Fibroblast of gingiva (primary cell): ENCODE measurements at places on chromosomes 2 and 18.
A peak's percentile ranks its signal among the peaks of the same experiment; 100 is the strongest.

DNA sequence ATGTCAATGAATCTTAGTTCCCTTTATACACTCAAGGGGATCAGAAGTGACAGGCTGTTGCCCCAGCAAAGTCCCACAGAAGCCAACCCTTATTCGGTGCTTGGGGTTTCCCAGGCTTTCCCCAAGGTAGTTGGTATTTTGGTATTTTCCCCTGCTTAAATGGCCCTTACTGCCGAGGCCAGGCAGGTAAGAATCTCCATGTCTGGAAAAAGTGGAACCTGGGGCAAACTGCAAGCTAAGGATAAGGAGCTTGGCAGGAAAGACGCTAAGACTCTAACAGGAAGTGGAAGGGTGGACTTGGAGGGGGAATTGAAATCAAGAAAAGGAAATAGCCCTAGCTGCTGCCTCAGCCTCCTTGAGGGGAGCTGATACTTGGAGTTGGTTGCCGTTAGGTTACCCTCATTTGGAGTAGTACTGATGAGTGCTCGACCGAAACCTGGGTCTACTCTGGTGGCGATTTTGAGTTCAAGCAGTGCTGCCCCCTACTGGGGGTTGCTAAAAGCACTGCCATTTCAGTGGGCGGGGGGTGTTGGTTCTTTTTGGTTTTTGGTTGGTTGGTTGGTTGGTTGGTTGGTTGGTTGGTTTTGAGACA, 3.3 kb upstream of the GPBAR1 start:
- no peak for DNase-seq

DNA sequence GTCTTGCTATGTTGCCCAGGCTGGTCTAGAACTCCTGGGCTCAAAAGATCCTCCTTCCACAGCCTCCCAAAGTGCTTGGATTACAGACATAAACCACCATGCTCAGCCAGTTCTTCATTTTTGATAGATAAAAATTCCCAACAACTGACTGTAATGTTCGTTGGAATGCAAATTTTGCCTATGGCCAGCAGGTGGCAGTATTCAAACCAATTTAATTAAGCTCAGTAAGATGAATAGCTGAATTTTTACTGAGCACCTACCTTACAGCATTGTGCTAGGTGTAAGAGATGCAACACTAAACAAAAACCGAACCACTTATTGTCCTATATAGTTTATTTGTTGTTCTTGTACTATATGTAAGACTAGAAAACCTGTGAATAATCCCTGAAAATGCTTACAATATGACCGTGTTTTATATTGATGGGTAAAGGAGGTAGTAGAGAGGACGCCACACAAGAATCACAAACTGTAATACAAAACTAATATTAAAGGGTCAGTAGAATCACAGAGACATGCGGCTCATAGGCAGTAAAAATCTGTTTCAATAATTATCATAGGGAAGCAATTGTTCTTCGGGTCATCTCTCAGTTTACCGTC, 8.2 kb upstream of the TMEM182 start:
- DNase-seq, result peak; percentile 43

DNA sequence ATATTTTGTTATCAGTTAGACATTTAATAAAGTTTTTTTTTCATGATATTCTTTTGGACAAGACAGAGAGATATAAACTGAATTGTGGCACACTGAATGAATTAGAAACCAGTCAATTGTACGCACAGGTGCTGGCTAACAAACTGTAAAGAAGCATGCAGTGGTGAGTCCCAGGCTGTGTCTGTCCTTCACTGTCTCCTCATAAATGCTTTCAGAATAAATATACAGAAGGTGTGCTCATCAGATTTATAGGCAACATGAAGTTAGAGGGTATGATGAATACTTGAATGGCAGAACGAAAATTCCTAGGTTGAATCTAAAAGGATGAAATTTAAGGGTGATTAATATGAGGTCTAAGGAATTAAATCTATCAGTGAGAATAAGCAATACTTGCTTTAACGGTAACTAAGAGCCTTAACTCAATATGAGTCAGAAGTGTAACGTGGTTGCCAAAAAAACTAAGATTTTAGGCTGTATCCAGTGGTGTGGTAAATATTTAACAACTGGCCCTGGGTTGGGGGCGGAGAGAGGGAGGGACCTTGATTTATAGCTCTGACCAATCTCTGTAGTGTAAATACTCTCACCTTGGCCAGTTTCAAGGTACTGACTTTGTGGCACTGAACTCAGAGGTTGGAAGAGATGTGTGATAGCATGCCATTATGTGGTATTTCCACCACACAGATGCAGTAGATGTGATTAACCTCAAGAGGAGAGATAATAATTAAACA, 41.9 kb upstream of the AAK1 start:
- DNase-seq, result no peak

- DNase-seq, result peak; percentile 4
Measured at GRCh38 chr2:219947575-219947974, 320.1 kb downstream of the SLC4A3 start.

- DNase-seq, result no peak
Measured at GRCh38 chr2:148616662-148617061, 27.9 kb upstream of the EPC2 start.

- no peak for DNase-seq
Measured at GRCh38 chr2:64853306-64853705, 135.9 kb upstream of the SLC1A4 start.

DNA sequence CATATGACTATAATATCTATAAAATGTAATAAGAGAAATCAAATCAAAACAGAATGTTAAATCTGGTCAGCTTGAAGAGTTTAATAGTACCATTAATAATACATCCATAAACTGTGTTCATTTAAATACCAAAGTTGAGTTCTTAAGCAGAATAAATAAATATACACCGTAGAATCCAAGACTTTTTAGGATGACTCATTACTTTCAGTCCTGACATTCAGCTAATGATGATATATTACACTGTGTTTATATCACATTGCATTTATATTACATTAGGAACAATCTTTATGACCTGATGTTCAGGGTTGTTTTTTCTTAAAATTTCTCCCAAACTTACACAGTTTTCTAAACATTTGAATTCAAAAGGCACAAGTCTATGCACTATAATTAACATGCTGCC, 331.3 kb downstream of the SS18 start:
- peak; percentile 46 for DNase-seq

DNA sequence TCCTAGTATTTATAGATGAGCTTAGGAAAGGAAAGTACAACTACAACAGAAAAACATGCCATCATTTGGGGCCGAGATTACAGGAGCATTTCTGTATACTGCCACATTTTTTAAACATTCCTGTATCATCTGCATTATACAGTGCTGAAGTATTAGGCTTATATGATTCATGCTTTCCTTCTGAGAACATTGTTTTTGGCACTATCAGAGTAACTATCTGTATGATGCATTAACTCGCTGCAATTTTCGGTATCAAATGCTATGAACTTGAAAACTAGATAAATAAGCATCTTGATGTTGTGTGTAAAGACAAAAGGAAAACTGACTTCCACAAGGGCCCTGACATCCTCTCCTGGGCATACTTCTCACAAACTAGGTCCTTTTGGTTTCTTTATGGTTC, 102.0 kb downstream of the RIT2 start:
- no peak for DNase-seq

GRCh38 chr2:217698691-217699090, 304.1 kb downstream of the TNS1 start:
- DNase-seq, result no peak

DNA sequence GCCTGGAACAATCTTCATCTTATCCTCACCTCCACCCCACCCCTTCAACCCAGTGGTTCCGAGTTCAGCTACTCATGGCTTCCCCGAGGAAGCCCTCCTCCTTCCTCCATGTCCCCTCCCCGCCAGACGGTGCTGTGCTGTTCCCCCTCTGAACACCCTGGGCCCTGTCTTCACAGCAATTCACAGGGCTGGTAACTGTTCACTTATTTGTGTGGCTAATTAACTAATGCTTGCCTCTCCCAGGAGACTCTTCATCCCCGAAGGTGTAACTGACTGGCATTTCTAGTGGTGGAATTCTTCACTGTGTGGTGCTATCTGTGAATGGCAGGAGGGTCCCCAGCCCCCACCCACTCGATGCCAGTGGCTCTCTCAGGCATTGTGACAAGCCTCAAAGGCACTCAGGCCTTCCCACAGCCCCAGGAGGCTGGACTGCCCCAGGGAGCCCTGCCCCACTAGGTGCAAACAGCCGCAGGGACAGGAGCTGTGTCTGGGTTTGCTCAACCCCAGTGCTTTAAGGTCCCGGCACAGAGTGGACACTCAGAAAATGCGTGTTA, 133.7 kb upstream of the ID2 start:
- no peak for DNase-seq

DNA sequence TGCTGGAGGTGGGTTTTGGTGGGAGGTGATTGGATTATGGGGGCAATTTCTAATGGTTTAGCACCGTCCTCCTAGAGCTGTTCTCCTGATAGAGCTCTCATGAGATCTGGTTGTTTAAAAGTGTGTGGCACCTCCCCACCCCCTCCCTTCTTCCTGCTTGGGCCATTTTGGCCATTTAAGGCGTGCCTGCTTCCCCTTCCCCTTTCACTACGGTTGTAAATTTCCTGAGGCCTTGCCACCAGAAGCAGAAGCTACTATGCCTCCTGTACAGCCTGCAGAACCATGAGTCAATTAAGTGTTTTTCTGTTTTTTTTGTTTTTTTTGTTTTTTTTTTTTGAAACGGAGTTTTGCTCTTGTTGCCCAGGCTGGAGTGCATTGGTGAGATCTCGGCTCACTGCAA, 335.7 kb upstream of the HS6ST1 start:
- DNase-seq, result no peak

GRCh38 chr18:54765636-54766375, 62.5 kb upstream of the RAB27B start:
- DNase-seq, result no peak

GRCh38 chr18:69127873-69128500, 272.7 kb upstream of the DOK6 start:
- DNase-seq, result peak; percentile 36

GRCh38 chr2:240291337-240292034, 144.0 kb upstream of the GPC1 start:
- DNase-seq, result no peak

DNA sequence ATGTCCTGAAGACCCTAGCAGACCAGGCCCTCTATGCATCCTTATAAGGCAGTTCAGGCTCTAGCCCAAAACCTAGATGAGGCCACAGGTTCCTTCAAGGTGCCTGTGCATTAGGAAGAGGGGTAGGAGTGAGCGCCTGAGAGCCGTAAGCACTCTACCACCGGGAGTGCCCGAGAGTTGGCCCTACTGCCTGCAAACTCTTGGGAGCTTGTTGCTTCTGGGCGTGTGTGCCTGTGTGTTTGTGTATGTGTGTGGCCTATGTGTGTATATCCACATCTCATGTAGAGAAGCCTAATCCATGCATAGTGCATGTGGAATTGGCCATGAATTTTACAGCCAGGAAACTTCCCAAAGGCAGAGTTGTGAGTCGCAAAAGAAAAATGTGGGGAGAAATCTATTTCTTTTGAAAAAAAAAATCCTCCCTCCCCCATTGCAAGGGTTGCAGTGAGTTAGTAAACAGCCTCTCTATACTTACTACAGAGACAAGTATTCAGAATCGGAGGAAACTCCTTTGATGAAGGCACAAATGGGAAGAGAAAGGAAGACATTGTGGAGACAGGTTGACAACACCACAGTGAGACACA, 96.8 kb downstream of the ADD2 start:
- DNase-seq, result no peak

DNA sequence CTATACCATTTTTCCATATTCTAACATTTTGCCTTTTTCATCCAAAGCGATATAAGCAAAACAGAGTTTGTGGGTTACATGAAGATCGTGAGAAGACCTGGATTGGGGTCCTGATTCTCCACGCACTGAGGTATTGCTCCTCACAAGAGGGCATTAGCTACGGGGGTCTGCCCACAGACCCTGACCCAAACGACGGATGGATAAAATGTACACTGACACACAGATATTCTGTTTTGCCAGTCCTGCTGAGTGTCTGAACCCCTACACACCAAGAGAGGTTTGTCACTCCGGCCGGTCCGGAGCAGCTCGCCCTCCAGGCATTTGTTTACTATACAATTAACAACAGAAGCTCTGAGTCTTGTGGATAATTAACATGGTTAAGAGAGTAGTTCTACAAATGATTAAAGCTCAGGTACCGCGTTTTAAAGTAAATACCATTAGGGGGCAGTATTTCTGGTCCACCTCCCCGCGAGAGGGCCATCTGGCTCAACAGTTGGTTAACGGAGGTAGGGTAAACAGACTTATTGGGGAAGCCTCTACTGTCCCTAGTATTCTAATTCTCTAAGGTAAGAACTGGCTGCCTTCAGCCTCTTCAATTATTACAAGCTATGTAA, 28.4 kb downstream of the SCYGR8 start:
- no peak for DNase-seq

GRCh38 chr2:53881360-53881759, 21.6 kb upstream of the GPR75 start:
- no peak for DNase-seq

DNA sequence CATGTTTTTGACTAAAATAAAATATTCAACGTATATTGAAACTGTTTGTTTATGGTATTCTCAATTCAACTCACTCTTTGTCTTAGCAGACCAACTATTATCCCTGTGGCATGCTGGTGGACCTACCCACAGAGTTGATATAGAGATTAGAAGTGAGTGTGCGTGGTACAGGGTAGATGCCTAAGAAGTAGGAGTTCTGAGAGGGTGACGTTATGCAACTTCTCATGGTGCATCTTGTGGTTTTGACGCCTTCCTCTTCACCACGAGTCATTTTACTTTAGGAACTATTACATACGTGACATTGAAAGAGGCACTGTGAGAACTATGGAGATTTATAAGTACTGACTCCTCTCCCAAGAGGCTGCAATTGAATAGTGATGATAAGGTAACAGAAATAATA, 26.6 kb upstream of the NAPG start:
- no peak for DNase-seq

DNA sequence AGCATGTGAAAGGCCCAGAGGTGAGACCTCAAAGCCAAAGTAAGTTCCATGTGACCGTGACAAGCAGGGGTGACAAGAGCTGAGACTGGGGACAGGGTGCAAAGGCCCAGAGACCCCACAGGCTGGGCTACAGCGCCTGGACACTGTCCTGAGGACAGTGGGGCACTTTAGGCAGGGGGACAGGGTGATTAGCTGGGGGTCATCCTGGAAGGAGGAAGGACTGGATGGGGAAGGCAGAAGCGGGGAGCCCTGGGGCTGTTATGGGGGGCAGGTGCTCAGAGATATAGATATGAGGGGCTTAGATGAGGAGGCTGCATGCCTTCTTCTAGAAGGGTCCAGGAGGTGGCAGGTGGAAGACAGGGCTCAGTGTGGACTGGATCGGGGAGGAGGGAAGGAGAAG, 31.5 kb downstream of the KIF1A start:
- no peak for DNase-seq

DNA sequence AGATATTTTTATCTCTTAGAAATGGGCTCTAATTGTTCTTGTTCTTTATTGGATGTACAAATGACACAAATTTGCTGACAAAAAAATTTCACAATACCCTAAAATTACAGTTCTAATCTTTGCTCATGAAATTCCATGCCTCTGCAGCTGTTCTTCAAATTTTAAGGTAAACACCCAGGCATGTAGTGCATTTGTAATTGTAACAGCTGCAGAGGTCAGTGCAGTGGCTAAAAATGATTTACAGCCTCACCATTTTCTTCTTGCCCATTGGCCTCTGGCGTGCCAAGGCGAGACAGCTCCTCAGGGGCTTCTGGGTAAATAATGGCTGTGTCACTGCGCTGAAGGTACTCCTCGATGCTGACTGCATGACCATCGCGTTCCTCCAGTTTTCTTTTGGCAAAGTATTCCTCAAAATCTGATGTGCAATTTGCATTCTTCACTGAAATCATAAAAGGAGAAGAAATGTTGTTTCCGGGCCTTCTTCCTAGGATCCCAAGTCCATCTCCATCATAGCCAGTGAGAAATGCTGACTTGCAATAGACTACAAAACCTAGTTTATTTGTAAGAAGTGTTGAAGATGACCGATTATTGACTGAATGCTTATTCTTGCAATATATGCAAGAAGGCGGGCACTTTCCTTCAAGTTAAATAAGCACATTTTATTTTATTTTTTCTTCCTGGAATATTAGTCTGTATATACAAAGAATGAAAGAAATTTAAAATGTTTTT, 115.2 kb downstream of the ZEB2 start:
- DNase-seq, result peak; percentile 17
